ENCODE measurements at places on chromosomes 12 and 14.

DNA sequence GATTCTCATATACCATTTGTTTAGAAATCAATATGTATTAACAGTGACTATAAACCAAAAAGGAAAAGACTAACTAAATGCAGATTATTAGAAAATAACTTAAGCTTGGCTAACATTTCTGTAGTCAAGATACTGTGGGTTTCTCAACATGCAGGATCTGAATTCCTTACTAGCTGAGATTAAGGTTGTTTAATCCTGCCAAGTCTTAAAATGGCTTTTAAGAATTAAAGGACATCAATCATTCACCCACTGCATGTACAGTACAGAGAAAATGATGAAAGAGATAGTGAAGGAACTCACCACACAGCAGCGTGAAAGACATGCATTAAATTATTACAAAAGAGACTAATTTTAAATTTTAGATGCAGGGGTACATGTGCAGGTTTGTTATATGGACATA, 3.8 kb downstream of the ACSS3 start:
- no peak overlapping the region for H3K27ac ChIP-seq
- H3K27me3 ChIP-seq, result peaks cover 7% of the 10 kb centered on the region
- peaks cover 9% of the 10 kb centered on the region for H3K4me1 ChIP-seq
- no peak overlapping the region for H3K4me3 ChIP-seq
- no peak for DNase-seq

DNA sequence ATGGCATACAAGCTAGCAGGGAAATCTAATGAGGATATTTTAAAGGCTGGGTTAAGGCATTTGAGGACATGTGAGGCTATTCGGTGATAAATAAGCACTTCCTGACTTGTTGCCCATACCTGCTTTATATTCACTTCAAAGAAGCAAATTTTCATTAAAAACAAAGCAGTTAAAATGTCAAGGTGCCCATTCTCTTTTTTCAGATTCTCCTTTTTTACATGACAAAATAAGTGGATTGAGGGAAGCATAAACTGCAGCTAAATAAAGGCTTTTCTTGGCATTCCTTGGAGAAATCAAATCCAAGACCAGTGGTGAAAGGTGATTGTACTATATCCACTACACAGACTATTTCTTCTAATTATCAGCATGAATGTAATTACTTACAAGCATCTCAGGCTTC, 166.9 kb downstream of the PTCSC3 start:
- no peak overlapping the region for H3K27ac ChIP-seq
- H3K36me3 ChIP-seq, result no peaks in the 10 kb centered on the region
- DNase-seq, result no peak

- peaks cover 45% of the 10 kb centered on the region for H3K4me1 ChIP-seq
- no peak overlapping the region for H3K27ac ChIP-seq
- no peaks in the 10 kb centered on the region for H3K27me3 ChIP-seq
Observed at GRCh38 chr12:46445551-46446235, 73.1 kb upstream of the SLC38A2 start.

- no peak overlapping the region for H3K4me3 ChIP-seq
- no peak for DNase-seq
- peaks cover 4% of the 10 kb centered on the region for H3K27me3 ChIP-seq
- no peak overlapping the region for H3K27ac ChIP-seq
- no peaks in the 10 kb centered on the region for H3K36me3 ChIP-seq
Observed at GRCh38 chr12:112756918-112757317, 34.6 kb upstream of the RPH3A start.

DNA sequence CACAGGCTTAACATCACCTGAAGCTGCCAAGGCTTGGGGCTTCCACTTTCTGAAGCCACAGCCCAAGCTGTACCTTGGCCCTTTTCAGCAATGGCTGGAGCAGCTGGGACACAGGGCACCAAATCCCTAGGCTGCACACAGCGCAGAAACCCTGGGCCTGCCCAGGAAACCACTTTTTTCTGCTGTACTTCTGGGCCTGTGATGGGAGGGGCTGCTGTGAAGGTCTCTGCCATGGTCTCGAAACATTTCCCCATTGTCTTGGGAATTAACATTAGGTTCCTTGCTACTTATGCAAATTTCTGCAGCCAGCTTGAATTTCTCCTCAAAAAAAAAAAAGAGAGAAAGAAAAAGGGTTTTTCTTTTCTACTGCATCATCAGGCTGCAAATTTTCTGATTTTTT, 219.1 kb downstream of the RPL10L start:
- no peak overlapping the region for H3K4me3 ChIP-seq
- no peaks in the 10 kb centered on the region for H3K27me3 ChIP-seq
- no peaks in the 10 kb centered on the region for H3K36me3 ChIP-seq
- no peak for DNase-seq
- no peaks in the 10 kb centered on the region for H3K4me1 ChIP-seq

- H3K36me3 ChIP-seq, result peaks cover 37% of the 10 kb centered on the region
- no peak for DNase-seq
- no peaks in the 10 kb centered on the region for H3K27me3 ChIP-seq
- peaks cover 36% of the 10 kb centered on the region for H3K4me1 ChIP-seq
Observed at GRCh38 chr12:120544691-120545090, 10.5 kb downstream of the RNF10 start.

DNA sequence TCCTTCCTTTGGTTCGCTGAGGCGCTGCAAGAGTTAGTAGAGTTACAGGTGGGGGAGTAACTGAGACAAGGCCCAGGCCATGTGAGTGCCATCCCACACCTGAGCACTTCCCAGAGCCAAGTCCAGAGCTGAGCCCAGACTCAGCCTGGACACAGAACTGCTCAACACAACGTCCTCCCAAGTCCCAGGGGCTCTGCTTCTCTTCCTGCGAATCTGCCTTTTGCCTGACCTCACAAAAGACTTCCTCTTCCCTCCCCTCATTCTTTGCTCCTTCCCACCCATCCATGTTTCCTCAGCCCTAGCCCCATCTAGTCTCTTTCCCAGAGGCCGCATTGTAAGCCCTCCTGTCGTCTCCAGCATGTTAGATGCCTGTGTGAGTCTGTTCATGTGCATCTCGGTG, 16.6 kb upstream of the MCRS1 start:
- peaks cover 9% of the 10 kb centered on the region for H3K36me3 ChIP-seq
- peaks cover 10% of the 10 kb centered on the region for H3K4me1 ChIP-seq
- H3K27me3 ChIP-seq, result no peaks in the 10 kb centered on the region

GRCh38 chr12:75581515-75581914, 70.1 kb upstream of the KRR1 start:
- H3K4me3 ChIP-seq, result no peak overlapping the region
- H3K4me1 ChIP-seq, result no peaks in the 10 kb centered on the region
- no peak overlapping the region for H3K27ac ChIP-seq
- H3K27me3 ChIP-seq, result no peaks in the 10 kb centered on the region

- no peaks in the 10 kb centered on the region for H3K36me3 ChIP-seq
- DNase-seq, result no peak
- no peaks in the 10 kb centered on the region for H3K4me1 ChIP-seq
- no peak overlapping the region for H3K27ac ChIP-seq
Observed at GRCh38 chr12:125175576-125175975, 110.3 kb downstream of the AACS start.

Data from suprapubic skin (tissue), 4 donors.